ENCODE measurements at places on chromosomes 6 and 20.

GRCh38 chr6:52946306-52946705 is 36.8 kb upstream of the GSTA3 start:
- no peak for DNase-seq

GRCh38 chr6:49406250-49406970 is 56.6 kb downstream of the MMUT start:
- DNase-seq = no peak

- DNase-seq = no peak
These were observed 2.3 kb downstream of the RIN2 start for GRCh38 chr20:19760371-19760721.

- no peak for DNase-seq
These were observed 25.8 kb downstream of the SNRNP48 start for GRCh38 chr6:7615611-7616383.

DNA sequence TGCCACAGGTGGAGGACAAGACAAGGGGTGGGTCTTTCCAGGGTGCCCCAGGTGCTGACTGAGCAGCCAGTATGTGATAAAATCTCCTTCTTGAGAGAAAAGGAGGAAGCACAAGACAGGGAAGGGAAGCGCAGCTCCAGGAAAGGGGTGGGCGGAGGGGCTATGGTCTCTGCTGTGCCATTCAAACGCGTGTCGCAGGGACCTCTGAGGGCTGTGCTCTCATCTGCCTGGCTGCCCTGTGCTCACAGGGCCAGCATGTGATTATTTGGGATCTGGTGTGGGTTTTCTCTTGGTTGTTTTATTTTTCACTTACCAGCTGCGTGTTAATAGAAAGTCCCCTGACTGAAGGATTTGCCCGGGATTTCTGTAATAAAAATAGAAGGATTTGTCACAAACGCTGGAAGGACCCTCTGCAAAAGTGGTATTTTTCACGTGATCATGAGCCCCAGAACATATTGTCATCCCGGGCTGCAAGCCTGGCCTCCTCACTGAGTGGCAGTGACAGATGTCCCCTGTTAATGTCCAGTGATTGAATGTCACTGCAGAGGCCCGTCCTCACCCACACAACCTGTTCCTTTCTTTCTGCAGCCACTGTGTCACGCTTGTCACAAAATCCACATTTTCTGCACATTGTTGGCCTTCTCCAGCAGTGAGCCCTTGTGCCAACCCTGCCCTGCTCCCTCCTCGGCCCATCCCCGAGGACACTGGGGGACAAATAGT is 35.0 kb upstream of the VSX1 start:
- no peak for DNase-seq

GRCh38 chr6:15096894-15097837 is 148.7 kb upstream of the JARID2 start:
- DNase-seq = no peak

Data from stimulated activated CD4-positive, alpha-beta T cell treated with anti-CD3 and anti-CD28 coated beads, Interleukin-1b, Interleukin-23, amount 100 ng/mL, for 48 hours (primary cell).